T-helper 17 cell (primary cell): ENCODE measurements at places on chromosomes 6 and 20. TPM values are rescaled to one million over a fixed set of nuclear protein-coding genes. Genes with fewer than 3 reads are reported as not detected.

- no peak for DNase-seq
- no peak overlapping the region for H3K4me3 ChIP-seq
- H3K4me1 ChIP-seq = no peaks in the 10 kb centered on the region
These were observed 214.3 kb downstream of the DLL1 start for GRCh38 chr6:170076466-170077165.

GRCh38 chr6:53725791-53726575 is 60.4 kb upstream of the KLHL31 start:
- DNase-seq = peak; percentile 59
- peaks cover 6% of the 10 kb centered on the region for H3K4me1 ChIP-seq
- H3K36me3 ChIP-seq = peaks cover 2% of the 10 kb centered on the region
- H3K27ac ChIP-seq = no peak overlapping the region
- H3K4me3 ChIP-seq = no peak overlapping the region

DNA sequence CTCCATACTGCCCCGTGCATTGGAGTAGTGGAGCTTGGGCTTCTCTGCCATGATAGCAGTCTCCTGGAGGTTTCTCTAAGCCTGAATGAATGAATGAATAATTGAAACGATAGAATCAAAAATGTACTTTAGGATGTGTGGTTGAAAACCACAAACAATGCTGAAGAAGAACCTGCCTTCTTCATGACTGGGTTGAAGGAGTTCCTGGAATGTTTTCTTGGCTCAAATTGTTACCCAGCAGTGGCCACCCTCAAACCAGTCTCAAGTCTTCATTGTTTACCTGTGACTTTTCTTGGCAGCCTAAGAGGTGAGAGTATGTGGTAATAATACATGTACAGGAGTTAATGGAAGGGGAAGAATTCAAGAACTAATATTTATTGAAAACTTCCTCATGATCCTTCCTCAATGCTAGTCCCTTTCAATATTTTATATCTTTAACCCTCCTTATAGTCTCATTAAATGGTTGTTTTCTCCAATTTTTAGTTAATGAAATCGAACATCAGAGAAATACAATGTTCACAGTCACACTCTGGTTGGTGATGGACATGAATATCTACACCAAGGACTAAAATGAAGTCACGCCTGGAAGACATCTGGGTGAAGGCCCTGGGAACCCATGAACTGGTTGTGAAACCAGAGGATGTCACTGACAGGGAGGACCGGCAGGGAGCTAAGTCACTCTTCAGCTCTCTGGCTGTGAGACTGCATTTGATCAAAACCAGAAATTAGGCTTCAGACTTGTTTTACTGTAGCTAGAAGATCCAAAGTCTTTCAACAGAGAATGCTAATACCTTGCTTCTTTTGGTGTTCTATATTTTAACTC is at the start of gene GSTA5:
Gene GSTA5 (minus strand): TSS at position 51 of the 823 bp plus-strand sequence.
- peaks cover 2% of the 10 kb centered on the region for H3K36me3 ChIP-seq
- no peak for DNase-seq
- H3K4me3 ChIP-seq = no peak within 1 kb of the TSS
- no peaks in the 10 kb centered on the region for H3K4me1 ChIP-seq
- no peak within 1 kb of the TSS for H3K27ac ChIP-seq

DNA sequence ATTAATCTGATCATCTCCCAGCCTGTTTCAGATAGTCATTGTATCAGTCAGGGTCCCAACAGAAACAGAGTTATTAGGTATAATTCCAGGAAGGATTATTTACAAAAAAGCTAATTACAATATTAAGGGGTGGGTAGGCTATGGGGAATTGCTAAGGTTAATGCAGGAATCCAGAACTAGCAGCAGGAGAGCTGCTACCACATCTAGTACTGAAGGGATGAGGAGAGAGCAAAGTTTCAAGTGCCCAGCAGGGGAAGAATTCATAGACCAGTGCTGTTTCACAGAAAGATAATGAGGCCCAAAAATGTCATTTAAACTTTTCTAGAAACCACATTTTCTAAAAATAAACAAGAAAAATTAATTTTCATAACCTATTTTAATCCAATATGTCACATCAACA is 284.2 kb downstream of the HACE1 start:
- peaks cover 8% of the 10 kb centered on the region for H3K27me3 ChIP-seq
- H3K27ac ChIP-seq = no peak overlapping the region
- H3K4me3 ChIP-seq = no peak overlapping the region

DNA sequence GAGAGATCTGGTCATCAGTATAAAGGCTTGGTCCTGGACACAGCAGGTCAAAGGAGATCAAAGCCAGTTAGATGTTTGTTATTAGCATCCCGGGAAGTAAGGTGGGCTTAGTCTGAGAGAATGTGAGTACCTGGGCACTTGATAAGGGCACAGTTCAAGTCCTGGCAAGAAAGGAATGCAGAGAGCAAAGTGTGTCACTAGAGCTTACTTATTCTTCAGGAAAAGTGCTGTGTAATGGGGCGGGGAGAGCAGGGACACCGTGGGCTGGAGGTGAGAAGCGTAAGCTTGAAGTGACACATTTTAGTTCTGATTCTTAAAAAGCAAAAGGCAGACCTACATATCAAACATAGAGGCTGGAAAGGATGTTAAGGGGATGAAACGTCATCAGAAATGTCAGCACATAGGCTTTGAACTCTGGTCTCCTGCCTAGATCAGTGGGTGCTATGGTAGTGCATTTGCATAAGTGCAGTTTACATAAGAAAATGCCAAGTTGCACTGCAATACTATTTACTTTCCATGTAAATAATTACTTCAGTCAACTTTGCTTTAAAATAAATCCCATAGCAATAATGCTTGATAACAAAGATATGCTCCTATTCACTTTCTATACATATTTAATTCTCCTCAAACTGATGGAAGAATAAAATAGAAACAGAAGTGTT is 2.6 kb downstream of the SAMD5 start:
- no peaks in the 10 kb centered on the region for H3K36me3 ChIP-seq
- H3K4me3 ChIP-seq = no peak overlapping the region
- no peak for DNase-seq
- peaks cover 15% of the 10 kb centered on the region for H3K4me1 ChIP-seq
- H3K27ac ChIP-seq = no peak overlapping the region

DNA sequence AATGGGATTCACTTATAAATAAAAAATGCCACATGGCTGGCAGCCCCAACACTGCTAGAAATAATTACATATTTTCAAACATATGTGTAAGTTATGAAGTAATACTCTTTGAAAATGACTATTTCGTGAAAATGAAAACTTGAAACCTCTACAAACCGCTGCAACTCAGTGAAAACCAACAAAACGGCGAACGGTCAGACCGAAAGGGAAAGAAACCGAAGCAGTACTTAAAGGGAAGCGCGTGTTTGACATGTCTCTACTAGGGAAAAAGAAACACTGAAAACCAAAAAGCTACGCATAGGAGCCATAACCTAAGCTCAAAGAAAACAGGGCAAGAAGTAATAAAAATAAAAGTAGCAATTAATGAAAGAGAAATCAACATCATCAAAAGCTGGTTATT is 121.0 kb upstream of the GGTLC1 start:
- peaks cover 4% of the 10 kb centered on the region for H3K4me1 ChIP-seq
- peak overlapping the region; percentile 72 for H3K4me3 ChIP-seq
- peaks cover 3% of the 10 kb centered on the region for H3K36me3 ChIP-seq
- peaks cover 31% of the 10 kb centered on the region for H3K27me3 ChIP-seq
- H3K27ac ChIP-seq = peak overlapping the region; percentile 84

GRCh38 chr20:6562111-6562510 is 205.4 kb upstream of the BMP2 start:
- H3K4me1 ChIP-seq = no peaks in the 10 kb centered on the region
- no peaks in the 10 kb centered on the region for H3K36me3 ChIP-seq
- DNase-seq = no peak
- H3K27me3 ChIP-seq = no peaks in the 10 kb centered on the region
- no peak overlapping the region for H3K27ac ChIP-seq

GRCh38 chr6:141464490-141464889 is 668.2 kb upstream of the GJE1 start:
- no peak for DNase-seq
- H3K27me3 ChIP-seq = no peaks in the 10 kb centered on the region
- no peak overlapping the region for H3K27ac ChIP-seq
- H3K4me3 ChIP-seq = no peak overlapping the region

Gene LY6G5C
- 4.6 TPM for total RNA-seq

Gene ZSCAN23
- total RNA-seq = 0.52 TPM

Gene CST5
- total RNA-seq = not detected

Gene ADGRB3
- total RNA-seq = not detected

Gene TMEM217
- 2.0 TPM for total RNA-seq

Gene DDX43
- 1.2 TPM for total RNA-seq
